NCI-H2081 treated with DMSO at 0.1 percent for 48 hours (cell line): ENCODE measurements at places on chromosomes 2 and 18.

DNA sequence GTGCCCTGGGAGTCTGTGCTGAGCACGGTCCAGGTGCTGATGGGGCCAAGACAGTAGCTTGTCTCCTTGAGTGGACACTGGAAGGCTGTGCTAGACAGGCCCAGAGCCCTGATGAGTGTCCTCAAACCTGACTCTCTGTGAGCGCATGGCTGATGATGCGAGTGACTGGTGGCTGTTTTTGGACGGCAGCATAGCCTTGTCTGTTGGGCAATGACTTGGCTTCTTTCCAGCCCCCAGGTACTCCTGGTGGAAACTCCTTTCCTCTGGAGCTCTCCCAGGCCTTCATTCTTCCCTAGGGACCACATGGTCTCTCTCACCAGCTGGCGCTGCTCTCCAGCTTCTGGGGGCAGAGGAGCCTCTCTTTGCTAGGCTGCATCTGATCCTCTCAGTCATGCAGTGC is 207.6 kb upstream of the SMIM21 start:
- DNase-seq: no peak

DNA sequence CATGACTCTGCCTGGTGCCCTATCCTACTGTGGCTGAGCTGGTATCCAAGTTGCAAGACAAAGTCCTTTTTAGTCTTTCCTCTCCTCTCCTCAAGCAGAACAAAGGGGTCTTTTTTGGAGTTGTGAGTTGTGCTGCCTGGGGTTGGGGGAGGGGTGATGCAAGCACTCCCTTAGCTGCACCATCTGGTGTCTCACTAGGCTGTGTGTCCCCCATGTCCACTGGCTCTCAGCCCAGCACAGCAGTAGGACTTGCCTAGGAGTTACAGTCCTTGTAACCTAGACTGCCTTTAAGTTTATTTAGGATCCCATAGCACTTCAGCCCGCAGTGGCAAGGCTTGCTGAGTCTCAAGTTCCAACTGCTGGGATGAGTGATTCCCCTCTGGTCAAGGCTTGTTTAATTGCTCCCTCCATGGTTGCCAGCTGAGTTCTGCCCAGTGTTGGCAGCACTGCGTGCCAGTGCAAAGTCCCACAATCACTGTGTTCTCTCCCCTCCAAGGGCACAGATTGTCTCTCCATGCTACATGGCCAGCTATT is 13.2 kb upstream of the ILKAP start:
- DNase-seq: no peak

GRCh38 chr2:15634846-15635490 is 43.3 kb downstream of the DDX1 start:
- no peak for DNase-seq

GRCh38 chr2:36717603-36718266 is 21.2 kb downstream of the VIT start:
- DNase-seq: no peak
